ENCODE measurements at places on chromosomes 1 and 21.

DNA sequence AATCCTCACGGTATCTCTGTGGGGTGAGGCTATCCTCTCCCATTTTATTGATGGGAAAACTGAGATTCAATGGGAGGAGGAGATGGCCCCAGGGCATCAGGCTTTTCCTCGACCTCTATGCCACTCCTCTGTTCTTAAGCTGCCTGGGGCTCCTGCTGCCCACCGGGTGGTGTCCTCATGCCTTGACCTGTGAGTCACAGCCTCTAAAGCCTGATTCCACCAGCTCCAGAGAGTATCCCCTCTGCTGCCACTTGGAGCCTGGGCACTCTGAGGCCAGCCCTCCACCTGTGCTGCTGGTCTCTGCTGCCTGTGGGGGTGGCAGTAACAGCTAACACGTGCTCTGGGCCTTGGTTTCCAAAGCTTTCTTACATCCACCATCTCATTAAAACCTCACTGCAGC is 241.2 kb downstream of the TRABD2B start:
- no peak for DNase-seq

GRCh38 chr1:183571678-183572268 is 18.5 kb downstream of the NCF2 start:
- DNase-seq, result no peak

DNA sequence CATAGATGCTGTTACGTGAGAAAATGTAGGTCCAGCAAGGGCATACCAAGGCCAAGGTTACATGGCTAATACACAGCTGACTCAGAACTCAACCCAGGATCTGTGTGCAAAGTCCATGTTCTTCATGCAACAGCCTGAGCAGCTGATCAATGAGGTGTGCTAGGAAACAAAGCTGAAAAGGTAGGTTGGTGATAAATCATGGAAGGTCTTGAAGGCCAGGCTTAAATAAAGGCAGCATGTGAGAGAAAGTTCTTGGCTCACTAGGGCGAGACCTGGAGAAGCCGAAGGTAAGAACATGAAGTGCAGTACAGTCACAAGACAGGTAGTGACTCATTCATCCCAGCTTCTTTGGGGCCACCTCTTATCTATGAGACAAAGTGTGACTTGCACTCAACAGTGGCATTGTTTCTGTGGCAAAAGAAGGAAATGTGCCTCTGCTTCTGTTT is 33.4 kb downstream of the TLR5 start:
- peak; percentile 19 for DNase-seq

- peak; percentile 73 for DNase-seq
Measured at GRCh38 chr21:43866260-43866629, 1.2 kb downstream of the AGPAT3 start.

DNA sequence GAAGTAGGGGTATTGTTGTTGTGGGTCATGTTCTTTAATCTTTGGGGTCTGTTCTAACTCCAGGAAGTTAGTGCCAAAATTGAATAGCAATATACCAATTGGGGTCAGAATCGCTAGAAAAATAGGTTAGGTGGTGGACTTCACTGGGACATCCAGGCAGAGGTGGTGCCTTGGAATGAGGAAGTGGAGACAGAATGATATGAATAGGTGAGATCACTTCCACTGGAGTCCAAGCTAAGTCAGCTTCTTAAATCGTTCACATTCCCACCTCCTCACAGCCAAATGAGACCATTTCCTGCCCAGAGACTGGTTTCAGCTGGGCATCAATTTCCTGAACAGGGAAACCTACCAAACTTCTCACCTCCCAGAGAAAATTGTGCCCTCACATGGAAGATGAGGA is 137.8 kb upstream of the RAB4A start:
- DNase-seq, result no peak

DNA sequence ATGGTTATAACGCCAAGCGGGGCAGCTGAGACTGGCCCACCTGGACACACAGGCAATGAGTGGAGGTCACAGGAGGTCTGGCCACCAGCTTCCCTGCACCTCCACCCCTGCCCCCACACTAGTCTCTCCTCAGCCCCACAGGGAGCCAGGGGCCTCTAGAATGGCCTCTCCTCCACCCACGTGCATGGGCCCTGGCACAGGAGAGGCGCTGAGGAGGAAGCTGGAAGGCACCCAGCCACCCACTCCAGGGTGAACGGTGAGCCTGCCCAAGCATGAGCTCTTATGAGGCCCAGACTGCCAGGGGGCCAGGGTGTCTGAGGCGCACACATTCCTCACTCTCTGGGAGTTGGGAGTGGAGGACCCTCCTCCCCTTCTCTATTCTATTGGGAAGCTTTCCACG is 22.2 kb downstream of the LRP8 start:
- DNase-seq, result no peak

DNA sequence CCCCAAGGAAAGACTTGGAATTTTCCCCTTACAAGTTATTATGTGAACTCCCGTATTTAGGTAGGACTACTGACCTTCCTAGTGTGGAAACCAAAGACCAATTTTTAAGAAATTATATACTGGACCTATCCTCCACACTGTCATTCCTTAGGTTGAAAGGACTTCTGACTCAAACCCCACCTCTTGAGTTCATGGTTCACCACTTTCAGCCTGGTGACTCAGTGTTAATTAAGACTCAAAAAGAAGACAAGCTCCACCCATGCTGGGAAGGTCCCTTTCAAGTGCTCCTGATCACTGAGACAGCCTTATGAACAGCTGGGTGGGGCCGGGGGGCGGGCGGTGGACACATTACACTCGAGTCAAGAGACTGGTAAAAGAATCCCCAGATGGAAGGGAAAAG is 113.2 kb downstream of the LRRC53 start:
- no peak for DNase-seq
